ENCODE measurements at places on chromosomes 6 and 20.

DNA sequence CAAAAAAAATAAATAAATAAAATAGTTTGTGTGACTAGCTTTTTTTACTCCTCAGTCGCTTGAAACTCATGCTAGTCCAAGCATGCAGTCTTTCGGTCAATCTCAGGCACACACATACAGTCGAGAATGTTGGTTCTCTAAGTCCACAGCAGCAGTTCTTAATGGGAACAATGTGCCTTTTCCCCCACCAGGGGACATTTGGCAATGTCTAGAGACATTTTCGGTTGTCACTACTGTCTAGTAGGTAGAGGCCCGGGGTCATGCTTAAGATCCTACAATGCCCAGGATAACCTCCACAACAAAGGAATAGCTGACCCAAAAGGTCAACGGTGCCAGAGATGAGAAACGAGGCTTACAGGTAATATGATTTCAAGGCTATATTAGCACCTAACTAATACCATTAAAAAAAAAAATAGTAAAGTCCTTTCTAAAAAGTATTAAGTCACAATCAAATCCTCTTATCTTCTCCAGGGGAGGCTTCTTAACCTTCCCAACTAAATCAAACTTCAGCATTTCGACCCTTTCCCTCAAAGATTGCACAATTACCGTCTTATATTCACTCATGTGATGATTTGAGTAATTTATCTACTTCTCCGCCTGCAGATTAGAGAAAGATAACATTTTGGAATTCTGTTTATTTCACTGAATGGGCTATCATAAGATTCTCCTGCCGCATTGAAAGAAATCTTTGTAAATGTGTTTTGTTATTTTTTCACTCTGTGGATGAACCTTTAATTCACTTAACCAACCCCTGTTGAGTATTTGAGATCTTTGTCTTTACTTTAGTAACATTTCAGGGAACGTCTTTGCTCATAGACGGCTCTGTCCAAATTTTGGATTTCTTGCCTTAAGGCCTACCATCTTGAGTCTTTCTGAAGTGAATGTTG lies 8.1 kb upstream of the SALL4 start:
- H3K4me3 ChIP-seq = no peak overlapping the region
- no peaks in the 10 kb centered on the region for H3K4me1 ChIP-seq
- DNase-seq = no peak
- H3K36me3 ChIP-seq = no peaks in the 10 kb centered on the region
- H3K27me3 ChIP-seq = no peaks in the 10 kb centered on the region

DNA sequence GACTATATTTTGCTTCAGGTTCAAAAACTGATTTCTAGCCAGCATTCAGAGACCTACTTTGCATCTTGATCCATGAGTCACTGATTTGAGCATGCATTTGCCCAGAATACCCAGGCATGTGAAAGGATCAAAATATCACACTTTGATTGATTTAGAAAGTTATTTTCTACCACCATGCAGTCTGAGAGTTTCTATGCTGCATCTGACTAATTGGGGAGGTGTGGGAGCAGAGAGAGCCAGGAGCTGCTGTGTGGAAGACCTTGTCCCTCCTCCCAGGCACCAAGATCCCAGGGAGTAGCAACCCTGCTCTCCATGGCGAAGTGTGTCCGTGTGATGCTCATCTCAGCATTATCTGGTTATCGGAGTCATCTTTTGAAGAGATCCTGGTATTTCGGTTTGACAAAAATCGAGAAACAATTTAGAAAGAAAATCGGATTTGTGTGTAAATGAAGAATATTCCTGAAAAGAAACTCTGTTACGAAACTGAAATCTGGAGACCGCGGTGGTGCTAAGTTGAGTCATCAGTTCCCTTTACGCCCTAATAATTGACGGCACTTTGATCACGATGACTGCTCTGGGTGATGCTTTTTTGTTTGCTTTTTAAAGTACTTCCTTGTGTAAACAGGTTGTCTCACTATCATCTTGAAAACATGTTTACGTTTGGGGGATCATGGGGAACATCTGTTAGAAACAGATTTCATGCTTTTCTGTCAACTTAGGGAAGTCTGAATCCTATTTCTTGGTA lies 193.4 kb downstream of the BACH2 start:
- peaks cover 13% of the 10 kb centered on the region for H3K4me1 ChIP-seq
- H3K4me3 ChIP-seq = peak overlapping the region; percentile 31
- H3K27me3 ChIP-seq = no peaks in the 10 kb centered on the region
- peak overlapping the region; percentile 16 for H3K27ac ChIP-seq
- no peaks in the 10 kb centered on the region for H3K36me3 ChIP-seq
- peak; percentile 59 for DNase-seq

GRCh38 chr6:3377536-3378397 lies 79.1 kb downstream of the SLC22A23 start:
- peak; percentile 49 for DNase-seq
- H3K4me1 ChIP-seq = no peaks in the 10 kb centered on the region
- H3K27ac ChIP-seq = no peak overlapping the region
- H3K36me3 ChIP-seq = no peaks in the 10 kb centered on the region
- no peak overlapping the region for H3K4me3 ChIP-seq

GRCh38 chr6:116461932-116462885 lies 1.0 kb downstream of the CALHM6 start:
- H3K4me1 ChIP-seq = peaks cover 2% of the 10 kb centered on the region
- no peak overlapping the region for H3K27ac ChIP-seq
- DNase-seq = peak; percentile 50
- no peaks in the 10 kb centered on the region for H3K36me3 ChIP-seq

Measured in fibroblast of lung (primary cell).